ENCODE measurements at places on chromosomes 3 and 15.

GRCh38 chr3:174529298-174529697 lies 329.8 kb upstream of the NAALADL2 start:
- no peak for DNase-seq

GRCh38 chr15:63308491-63308890 lies 31.1 kb downstream of the APH1B start:
- no peak for DNase-seq

- DNase-seq, result no peak
These were observed 250.0 kb upstream of the VEPH1 start for GRCh38 chr3:157752956-157753786.

- no peak for DNase-seq
These were observed 75.6 kb upstream of the ICE2 start for GRCh38 chr15:60554494-60554893.

DNA sequence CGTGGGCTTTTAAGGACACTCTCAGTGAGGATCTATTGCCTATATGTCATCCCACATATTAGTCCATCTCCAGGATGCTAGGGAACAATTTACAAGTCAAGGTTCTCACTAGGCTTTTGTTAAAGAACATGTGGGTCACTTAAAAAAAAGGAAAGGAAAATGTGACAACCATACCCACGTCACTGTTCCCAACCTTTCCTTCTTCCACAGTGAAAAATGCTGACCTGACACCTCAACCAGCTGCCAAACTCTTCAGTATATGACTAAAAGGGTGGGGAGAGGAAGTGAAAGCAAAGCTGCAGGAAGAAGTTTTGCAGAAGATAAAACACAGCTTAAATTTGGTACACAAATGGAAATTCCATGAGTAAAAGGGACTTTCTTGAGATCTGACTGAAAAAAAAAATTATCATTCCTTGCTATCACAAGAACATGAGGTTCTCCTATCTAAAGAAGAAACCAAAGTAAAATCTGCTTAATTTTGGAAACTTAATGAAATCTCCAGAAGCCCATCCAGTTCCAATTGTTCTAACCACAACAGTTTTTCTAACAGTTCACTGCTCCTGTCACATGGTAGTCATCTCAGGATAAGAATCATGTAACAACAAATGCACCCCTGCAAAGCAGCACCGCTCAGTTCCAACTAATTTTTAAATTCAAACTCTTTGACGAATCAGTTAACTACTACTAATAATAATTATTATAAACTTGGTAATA lies 117.0 kb upstream of the TSPAN3 start:
- DNase-seq, result no peak

DNA sequence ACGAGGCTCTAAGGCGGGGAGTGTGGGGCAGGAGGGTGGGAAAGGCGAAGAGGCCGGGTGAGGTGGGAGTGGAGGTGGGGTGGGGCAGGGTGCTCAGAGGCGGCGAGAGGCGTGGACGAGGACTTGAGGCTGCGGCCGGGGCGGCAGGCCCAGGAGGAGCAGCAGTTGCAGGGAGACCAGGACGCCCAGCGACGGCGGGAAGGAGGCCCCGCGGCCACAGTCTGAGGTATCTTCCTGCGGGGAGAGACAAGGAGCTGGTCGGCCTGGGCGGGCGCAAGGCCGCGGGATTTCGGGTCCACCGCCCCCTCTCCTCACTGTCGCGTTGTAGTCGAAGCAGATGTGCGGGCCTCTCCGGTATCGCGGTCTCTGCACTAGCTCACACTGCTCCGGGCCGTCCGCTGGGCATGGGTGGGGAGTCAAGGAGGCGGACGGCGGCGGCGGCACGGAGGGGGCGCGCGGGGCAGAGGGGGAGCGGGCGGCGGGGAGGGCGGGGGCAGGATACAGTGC lies 5.3 kb upstream of the TMEM115 start:
- no peak for DNase-seq

DNA sequence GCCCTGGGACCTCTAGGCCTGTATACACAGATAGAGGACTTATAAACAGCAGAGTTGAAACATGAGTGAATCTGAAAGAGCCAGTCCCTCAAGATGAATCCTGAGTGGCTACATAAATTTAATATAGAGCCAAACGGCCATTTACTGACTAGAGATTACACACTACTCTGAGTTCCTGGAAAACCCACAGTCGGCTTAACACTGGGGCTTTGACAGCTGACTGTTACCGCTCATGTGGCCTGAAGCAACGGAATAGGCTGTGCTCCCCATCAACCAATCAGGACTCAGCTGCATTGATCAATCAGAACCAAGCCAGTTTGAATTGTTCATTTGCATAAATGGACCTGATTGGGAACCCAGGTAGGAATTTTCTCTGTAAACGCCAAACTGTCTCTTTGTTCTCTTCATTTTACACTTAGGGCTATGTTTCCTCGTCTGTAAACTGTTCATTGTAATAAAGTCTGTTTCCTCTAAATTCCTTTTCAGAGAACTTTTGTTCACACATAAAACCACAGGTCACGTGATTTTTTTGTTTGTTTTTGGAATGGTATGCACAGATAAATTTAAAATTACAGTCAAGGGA lies 40.5 kb downstream of the CCNL1 start:
- no peak for DNase-seq

- no peak for DNase-seq
These were observed 6.0 kb upstream of the GATA2 start for GRCh38 chr3:128498901-128499530.

GRCh38 chr3:155425396-155425795 lies 131.9 kb upstream of the STRIT1 start:
- no peak for DNase-seq

DNA sequence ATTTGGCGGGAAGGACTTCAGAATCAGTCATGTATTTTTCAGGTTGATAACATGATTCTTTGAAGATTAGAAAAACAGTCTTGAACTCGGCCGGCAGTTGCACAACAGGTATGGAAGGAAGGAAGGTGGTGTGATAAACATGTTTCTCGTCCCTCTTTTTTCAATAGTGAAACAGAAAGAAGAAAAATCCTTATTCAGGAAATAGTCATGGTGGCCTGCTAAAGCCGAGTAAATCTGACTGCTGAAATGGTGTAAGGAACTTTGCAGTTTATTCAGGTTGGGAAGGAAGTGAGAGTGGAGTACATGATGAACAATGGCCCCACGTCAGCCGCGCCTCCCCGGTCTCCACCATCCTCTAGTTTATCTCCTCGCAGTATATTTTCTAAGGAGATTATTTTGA lies 6.7 kb downstream of the RASGRP1 start:
- no peak for DNase-seq

DNA sequence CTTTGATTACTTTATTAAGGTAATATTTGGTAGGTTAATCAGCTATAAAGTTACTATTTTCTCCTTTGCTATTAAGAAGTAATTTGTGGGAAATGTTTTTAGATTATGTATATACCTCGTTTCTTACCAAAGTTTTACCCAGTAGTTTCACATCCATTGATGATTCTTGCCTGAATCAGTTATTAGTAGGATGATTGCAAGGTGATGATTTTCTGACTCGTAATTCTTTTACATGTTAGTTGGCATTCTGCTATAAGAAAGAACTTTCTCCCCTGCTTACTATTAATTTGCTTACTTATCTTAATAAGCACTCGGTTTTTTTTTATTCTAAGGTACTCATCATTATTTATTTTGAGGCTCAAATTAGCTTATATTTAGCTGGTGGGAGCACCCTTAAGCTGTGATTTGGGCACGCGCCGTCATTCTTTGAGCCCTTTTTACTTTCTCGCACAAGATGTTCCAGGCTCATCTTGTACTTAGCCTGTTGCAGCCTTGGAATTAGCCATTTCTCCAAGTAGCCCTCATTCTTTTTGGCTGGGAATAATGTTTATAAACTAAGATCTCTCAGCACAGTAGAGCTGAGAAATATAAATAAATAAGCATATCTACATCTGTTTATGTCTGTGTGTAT lies 15.3 kb downstream of the USP3 start:
- no peak for DNase-seq

DNA sequence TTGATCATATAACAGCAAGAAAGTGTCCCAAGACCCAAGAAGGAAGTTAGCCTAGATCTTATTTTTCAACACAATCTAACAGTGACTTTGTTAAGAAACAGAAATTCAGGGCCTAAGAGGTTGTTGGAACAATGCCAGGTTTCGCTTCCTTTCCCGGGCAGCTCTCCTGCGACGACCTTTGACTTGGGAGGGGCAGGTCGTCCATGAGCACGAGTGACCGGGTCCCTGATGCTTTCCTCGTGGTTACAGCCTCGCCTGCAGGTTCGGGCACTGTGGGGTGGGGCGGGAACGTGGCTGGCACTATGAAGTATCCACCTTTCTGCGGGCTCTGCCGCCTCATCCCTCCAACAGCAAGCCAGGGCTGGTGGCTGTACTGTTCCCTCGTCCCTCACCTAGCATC lies 90.1 kb upstream of the RGMA start:
- DNase-seq, result no peak

- DNase-seq, result no peak
These were observed 43.9 kb downstream of the SEMA3G start for GRCh38 chr3:52401021-52401420.

GRCh38 chr15:94346282-94346681 lies 114.9 kb downstream of the MCTP2 start:
- DNase-seq, result no peak

GRCh38 chr3:27425896-27426565 lies 56.8 kb upstream of the NEK10 start:
- DNase-seq, result no peak

GRCh38 chr3:140530131-140530530 lies 147.7 kb upstream of the TRIM42 start:
- DNase-seq, result no peak

DNA sequence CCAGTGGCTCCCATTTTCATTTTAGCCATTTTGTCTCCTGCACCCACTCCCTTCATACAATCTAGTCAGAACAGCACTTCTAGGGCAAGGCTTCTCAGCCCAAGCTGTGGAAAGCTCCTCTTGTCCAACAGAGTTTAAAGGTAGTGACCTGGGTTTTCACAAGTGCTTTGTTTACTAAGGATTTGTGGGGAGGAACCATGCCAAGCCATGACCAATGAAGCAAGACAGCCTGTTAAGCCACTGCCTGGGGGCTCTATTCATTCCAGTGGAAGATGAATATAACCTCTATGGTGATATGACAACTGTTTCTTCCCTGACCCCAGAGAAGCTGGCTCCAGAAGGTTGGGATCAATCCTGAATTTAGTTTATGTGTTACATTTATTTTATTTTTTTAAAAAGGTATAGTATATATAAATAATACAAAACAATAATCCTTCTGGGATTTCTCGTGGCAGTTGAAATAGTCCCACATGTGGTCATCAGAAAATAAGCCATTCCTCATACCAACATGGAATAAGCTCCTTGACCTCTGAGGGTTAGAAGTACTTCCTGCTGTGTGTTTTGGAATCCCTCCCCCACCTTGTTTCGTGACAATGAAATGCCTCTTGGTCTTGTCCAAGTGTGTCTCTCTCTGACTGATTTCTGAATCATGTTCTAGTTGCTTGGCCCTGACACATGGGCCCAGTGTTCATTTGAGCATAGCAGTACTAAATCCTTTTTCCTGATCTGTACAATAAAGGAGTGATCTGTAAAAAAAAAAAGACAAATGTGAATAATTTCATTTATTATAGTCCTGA lies 13.3 kb upstream of the THUMPD3 start:
- no peak for DNase-seq

DNA sequence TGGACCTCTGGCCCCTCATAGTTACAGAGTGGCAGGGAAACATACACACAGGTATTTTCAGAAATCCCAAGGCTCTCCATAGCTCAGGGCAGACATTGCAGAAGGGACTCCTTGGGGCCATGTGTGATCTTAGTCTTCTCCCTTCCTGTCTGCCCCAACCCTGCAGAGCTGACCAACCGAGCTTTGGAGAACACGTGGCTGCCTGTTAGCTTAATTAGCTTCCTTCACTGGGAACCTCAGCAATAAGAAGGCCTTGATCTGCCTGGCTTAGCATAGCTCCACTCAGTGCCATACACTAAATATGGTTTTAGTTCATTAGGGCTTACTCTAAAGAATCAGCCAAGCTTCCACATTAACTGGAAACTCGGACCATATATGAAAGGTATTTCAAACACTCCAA lies 12.3 kb downstream of the LYZL4 start:
- DNase-seq, result no peak

DNA sequence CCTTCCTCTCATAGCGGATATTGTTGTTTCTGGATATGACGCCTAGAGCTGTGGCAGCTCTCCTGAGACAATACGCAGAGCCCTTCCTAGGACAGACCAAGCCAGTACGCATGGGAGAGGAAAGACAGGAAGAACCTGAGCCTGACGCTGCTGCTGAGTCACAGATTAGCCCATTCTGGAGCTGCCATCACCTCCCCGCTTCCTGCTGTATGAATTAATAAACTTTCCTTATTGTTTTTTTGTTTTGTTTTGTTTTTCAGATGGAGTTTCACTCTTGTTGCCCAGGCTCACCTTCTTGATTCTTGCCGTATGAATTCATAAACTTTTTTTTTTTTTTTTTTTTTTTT lies 67.0 kb downstream of the PPCDC start:
- no peak for DNase-seq

All from left renal cortex interstitium (tissue), 4 donors.